Psoas muscle (tissue), 8 donors: ENCODE measurements at places on chromosomes 3 and 15. TPM values are rescaled to one million over a fixed set of nuclear protein-coding genes. Genes with fewer than 3 reads are reported as not detected.
A peak's percentile ranks its signal among the peaks of the same experiment; 100 is the strongest.

Gene RHOA
- 261 TPM for total RNA-seq

Gene GOLGA8Q
- total RNA-seq: 1.5 TPM

Gene ALDH1L1
- 34.5 TPM for total RNA-seq

Gene UBAP1L
- total RNA-seq: 2.8 TPM

- H3K27ac ChIP-seq: no peak overlapping the region
- H3K4me3 ChIP-seq: no peak overlapping the region
- no peaks in the 10 kb centered on the region for H3K36me3 ChIP-seq
- H3K27me3 ChIP-seq: no peaks in the 10 kb centered on the region
- no peaks in the 10 kb centered on the region for H3K4me1 ChIP-seq
Measured at GRCh38 chr3:4292301-4292700, 10.9 kb upstream of the SETMAR start.

GRCh38 chr3:30894521-30895251, at the start of gene GADL1:
Gene GADL1, minus strand, starts transcription at chr3:30894661. Its CDS starts 47 bp downstream, at chr3:30894614.
- H3K27ac ChIP-seq: peak within 1 kb of the TSS; percentile 79
- peak within 1 kb of the TSS; percentile 74 for H3K4me3 ChIP-seq
- no peaks in the 10 kb centered on the region for H3K27me3 ChIP-seq

DNA sequence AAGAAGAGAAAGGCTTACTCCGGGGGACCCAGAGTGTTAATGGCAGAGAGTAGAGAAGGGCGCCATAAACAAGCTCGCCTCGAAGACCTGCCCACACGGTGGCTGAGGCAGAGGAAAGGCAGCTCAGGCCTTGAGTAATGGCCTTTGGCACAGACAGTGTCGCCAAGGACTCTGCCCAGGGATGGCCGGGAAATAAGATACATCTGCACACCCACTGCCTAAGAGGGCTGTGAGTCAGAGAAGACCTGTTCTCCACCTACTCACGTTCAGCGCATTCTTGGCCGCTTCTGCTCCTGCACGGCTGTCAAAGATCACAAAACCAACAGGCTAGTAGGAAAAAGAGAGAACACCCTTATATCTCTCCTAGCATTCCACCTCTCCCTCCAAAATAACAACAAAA, 26.2 kb downstream of the RBPMS2 start:
- H3K36me3 ChIP-seq: no peaks in the 10 kb centered on the region
- H3K4me1 ChIP-seq: peaks cover 11% of the 10 kb centered on the region
- DNase-seq: peak; percentile 60
- no peak overlapping the region for H3K4me3 ChIP-seq

DNA sequence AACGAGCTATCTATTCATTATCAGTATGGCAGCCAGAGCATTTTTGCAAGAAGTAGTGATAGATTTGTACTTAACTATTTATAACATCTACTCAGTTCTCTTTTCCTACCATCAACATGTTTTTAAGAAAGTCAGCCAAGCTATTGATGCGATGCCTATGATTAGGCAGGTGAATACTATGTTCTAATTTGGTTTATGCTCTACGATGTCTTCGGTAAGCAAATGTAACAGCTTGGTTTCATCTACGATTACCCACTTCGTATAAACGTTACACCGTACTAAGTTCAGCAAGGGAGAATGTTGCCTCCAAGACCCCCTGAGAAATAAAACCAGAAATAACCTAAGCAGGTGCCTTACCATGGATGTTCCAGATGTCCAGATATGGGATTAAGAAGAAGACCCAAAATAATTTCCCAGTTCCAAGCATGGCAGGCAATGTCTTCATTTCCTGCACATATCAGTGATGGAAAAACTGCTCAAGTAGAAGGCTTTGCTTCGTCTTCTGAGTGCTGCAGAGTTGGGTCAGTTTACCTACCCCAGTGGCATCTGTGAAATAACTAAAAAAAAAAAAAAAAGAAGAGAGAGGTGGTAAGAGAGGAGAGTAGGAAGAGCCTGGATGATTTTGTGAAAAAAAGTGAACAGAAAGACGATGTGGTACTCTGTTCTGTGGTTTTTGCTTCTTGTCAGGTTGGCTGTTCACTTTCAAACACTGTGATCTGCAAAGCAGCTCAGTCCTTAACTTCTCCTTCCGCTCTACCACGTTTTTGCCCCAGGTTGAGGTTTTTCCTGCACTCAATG, at the start of gene BTLA:
Gene BTLA (minus strand): TSS at position 559 of the 798 bp plus-strand sequence. CDS start 114 bp downstream, at position 445.
- H3K36me3 ChIP-seq: no peaks in the 10 kb centered on the region
- H3K4me1 ChIP-seq: no peaks in the 10 kb centered on the region
- DNase-seq: no peak
- H3K4me3 ChIP-seq: no peak within 1 kb of the TSS
- H3K27me3 ChIP-seq: no peaks in the 10 kb centered on the region
- no peak within 1 kb of the TSS for H3K27ac ChIP-seq

GRCh38 chr3:194738254-194739093, 52.8 kb downstream of the FAM43A start:
- no peak overlapping the region for H3K4me3 ChIP-seq
- peak; percentile 63 for DNase-seq
- no peaks in the 10 kb centered on the region for H3K27me3 ChIP-seq
- H3K36me3 ChIP-seq: no peaks in the 10 kb centered on the region

- H3K4me1 ChIP-seq: no peaks in the 10 kb centered on the region
- no peak overlapping the region for H3K4me3 ChIP-seq
- no peaks in the 10 kb centered on the region for H3K36me3 ChIP-seq
- H3K27ac ChIP-seq: no peak overlapping the region
Measured at GRCh38 chr3:60909526-60909925, 341.7 kb downstream of the FHIT start.

GRCh38 chr15:71747128-71748083, 62.9 kb upstream of the NR2E3 start:
- no peaks in the 10 kb centered on the region for H3K4me1 ChIP-seq
- H3K27ac ChIP-seq: no peak overlapping the region
- no peaks in the 10 kb centered on the region for H3K27me3 ChIP-seq
- no peak for DNase-seq
- H3K36me3 ChIP-seq: no peaks in the 10 kb centered on the region

- no peak overlapping the region for H3K27ac ChIP-seq
- no peak overlapping the region for H3K4me3 ChIP-seq
- H3K27me3 ChIP-seq: no peaks in the 10 kb centered on the region
- H3K4me1 ChIP-seq: no peaks in the 10 kb centered on the region
Measured at GRCh38 chr3:117404730-117405129, 695.2 kb downstream of the TUSC7 start.

GRCh38 chr3:161423911-161424522, 52.7 kb upstream of the SPTSSB start:
- no peaks in the 10 kb centered on the region for H3K27me3 ChIP-seq
- H3K36me3 ChIP-seq: no peaks in the 10 kb centered on the region
- no peak for DNase-seq
- no peak overlapping the region for H3K4me3 ChIP-seq

- no peaks in the 10 kb centered on the region for H3K4me1 ChIP-seq
- H3K36me3 ChIP-seq: no peaks in the 10 kb centered on the region
- DNase-seq: no peak
- no peak overlapping the region for H3K4me3 ChIP-seq
- no peak overlapping the region for H3K27ac ChIP-seq
- H3K27me3 ChIP-seq: no peaks in the 10 kb centered on the region
Measured at GRCh38 chr3:60792249-60792852, 458.9 kb downstream of the FHIT start.
